ENCODE measurements at places on chromosomes 2 and 18. TPM values are rescaled to one million over a fixed set of nuclear protein-coding genes. Genes with fewer than 3 reads are reported as not detected.
A peak's percentile ranks its signal among the peaks of the same experiment; 100 is the strongest.

DNA sequence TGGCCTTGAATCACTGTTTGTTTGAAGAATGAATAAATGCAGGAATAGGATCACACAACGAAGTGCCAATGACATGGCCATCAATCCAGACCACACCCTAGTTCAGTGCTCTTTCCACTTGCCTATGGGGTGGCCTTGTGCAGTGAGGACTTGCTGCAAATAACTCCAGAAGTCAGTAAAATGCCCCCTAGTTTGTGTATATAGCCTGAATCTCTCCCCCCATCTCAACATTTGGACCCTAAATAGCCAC is 299 bp downstream of the FABP1 start:
- H3K27ac ChIP-seq, result no peak overlapping the region
- no peaks in the 10 kb centered on the region for H3K36me3 ChIP-seq
- DNase-seq, result no peak
- no peaks in the 10 kb centered on the region for H3K4me1 ChIP-seq

- H3K27me3 ChIP-seq, result no peaks in the 10 kb centered on the region
- H3K27ac ChIP-seq, result no peak overlapping the region
- H3K4me3 ChIP-seq, result no peak overlapping the region
- peaks cover 6% of the 10 kb centered on the region for H3K4me1 ChIP-seq
These were observed 16.7 kb upstream of the STAT1 start for GRCh38 chr2:191030521-191031154.

DNA sequence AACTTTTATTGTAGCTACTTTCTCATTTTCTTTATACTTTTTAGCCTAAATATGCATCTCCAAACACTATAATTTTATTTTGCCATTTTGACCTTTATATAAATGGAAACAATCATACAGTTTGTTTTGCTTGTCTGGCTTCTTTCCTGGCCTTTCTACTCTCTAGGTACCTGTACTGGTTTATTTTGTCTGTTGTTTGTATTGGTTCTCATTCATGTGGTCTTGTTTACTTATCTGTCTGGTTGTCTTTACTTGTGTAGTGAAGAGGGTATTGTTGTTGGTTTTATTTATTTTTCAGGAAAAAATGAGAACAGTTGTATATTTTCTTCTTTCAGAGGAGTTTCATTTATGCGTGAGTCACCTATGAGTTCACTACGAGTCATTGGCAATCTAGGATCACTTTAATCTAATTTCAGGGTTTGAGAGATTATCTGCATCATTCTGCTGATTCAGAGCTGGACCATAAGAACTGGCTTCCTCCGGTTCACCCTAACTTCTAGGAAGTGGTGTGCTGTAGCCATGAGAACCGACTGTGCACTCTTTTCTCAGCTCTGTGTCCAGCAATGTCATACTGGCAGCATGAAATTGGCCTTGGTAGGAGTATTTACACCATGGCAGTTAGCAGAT is 33.1 kb upstream of the HDAC4 start:
- DNase-seq, result peak; percentile 71
- H3K27me3 ChIP-seq, result 0 out of 2 replicates have a peak, but pooled peaks cover 2% of the 10 kb centered on the region
- no peak overlapping the region for H3K27ac ChIP-seq
- no peaks in the 10 kb centered on the region for H3K36me3 ChIP-seq
- H3K4me1 ChIP-seq, result no peaks in the 10 kb centered on the region
- no peak overlapping the region for H3K4me3 ChIP-seq

- H3K27ac ChIP-seq, result no peak overlapping the region
- H3K36me3 ChIP-seq, result no peaks in the 10 kb centered on the region
- no peak overlapping the region for H3K4me3 ChIP-seq
- no peak for DNase-seq
- H3K27me3 ChIP-seq, result no peaks in the 10 kb centered on the region
These were observed 58.9 kb downstream of the TMEM131 start for GRCh38 chr2:97936881-97937280.

DNA sequence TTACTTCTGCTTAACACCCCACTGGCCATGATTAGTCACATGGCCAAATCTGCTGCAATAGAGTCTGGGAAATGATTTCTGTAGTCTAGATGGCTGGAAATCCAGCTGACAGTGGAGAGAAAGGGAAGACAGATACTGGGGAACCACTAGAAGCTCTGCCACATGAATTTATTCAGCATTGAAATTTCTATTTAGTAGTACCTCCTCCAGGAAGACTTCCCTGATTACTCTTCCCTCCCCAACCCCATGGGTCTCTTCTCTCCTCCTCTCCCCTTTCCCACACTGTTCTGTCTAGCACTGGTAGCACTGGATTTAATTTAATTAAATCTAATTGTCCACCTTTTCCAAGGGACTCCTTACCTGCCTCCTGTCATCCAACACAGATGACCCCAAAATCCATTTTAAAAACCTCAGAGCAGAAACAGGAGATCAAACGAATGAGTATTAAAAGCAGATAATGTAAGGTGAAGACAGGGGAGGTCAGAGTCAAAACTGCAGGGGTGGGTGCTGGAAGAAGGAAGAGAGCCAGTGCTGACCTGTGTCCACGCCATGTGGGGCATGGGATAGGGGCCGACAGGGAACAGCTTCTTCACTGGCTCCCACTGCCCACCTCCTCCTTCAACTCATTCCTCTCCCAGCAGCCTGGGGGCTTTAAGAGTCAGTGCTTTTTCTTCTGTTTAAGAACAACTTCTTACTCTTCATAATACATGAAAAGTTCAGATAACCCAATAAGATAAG is 169.2 kb upstream of the HS6ST1 start:
- no peak for DNase-seq
- no peak overlapping the region for H3K4me3 ChIP-seq
- peaks cover 15% of the 10 kb centered on the region for H3K27me3 ChIP-seq
- H3K4me1 ChIP-seq, result no peaks in the 10 kb centered on the region

DNA sequence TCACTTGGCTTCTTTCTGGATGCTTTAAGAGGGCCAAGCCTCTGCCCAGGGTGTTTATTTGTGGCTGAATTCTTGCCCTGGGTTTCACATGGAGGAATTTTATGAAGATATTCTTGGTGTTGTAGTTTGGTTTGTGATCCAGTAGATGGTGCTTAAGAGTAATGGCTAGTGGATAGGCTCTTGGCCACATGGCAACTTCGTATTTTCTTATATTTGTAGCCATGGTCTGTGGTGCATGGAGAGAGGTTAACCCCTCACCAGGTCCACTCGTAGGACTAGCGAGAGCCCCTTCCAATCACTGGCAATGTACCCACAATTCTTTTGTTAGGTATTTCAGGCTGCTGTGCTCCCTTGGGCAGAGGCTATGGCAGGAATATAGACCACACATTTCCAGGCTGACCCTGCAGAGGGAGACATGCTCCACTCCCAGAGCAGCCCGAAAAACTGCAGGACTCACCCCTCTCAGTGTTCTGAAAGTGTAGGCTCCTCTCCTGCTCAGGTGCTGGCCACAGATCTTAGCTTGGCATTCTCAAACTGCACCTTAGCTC is 582.1 kb upstream of the SETBP1 start:
- no peak overlapping the region for H3K4me3 ChIP-seq
- H3K36me3 ChIP-seq, result no peaks in the 10 kb centered on the region
- H3K4me1 ChIP-seq, result no peaks in the 10 kb centered on the region
- no peak overlapping the region for H3K27ac ChIP-seq

GRCh38 chr2:161915121-161915520 is 158.9 kb downstream of the DPP4 start:
- DNase-seq, result no peak
- no peak overlapping the region for H3K4me3 ChIP-seq
- H3K27ac ChIP-seq, result no peak overlapping the region
- H3K36me3 ChIP-seq, result no peaks in the 10 kb centered on the region
- H3K4me1 ChIP-seq, result no peaks in the 10 kb centered on the region

Gene CXCR1
- total RNA-seq, result not detected

Gene CCT7
- 575 TPM for total RNA-seq

Gene TBR1
- not detected for total RNA-seq

Gene ITPRIPL1
- total RNA-seq, result 1.4 TPM

Gene LOXHD1
- total RNA-seq, result not detected
